HFFc6 (cell line): ENCODE measurements at places on chromosomes 5 and 9. TPM values are rescaled to one million over a fixed set of nuclear protein-coding genes. Genes with fewer than 3 reads are reported as not detected.

The C5orf47 gene
- total RNA-seq, result not detected in 3 replicates

- H3K27me3 ChIP-seq, result no peaks in the 10 kb centered on the region; the same call in none of the 2 replicates
- H3K27ac ChIP-seq, result no peak overlapping the region
- no peak for DNase-seq
- H3K36me3 ChIP-seq, result no peaks in the 10 kb centered on the region
- no peak overlapping the region for H3K4me3 ChIP-seq
Observed at GRCh38 chr9:105912157-105912862, 218.0 kb downstream of the TMEM38B start.

DNA sequence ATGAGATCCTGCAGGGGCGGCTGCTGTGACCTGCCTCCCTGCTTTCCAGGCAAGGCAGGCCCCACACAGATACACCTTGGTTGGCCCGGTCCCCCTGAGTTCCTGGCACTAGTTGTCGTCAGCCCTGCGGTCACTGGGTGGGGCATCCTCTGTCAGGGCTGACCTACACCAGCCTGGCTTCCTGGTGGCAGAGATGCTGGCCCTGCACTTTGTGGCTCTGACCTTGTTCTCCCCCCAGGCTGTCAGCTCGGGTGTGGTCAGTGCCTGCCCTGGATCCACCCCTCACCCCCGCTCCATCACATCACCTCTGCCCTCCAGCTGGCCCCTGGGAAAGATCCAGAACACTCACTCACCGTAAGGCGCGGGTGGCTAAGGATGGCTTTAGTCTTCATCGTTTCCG, 74.1 kb downstream of the PHF2 start:
- peaks cover 5% of the 10 kb centered on the region for H3K36me3 ChIP-seq
- no peaks in the 10 kb centered on the region for H3K4me1 ChIP-seq
- no peak for DNase-seq
- no peak overlapping the region for H3K27ac ChIP-seq
- no peak overlapping the region for H3K4me3 ChIP-seq
- H3K27me3 ChIP-seq, result peaks cover 3% of the 10 kb centered on the region

- H3K36me3 ChIP-seq, result no peaks in the 10 kb centered on the region
- DNase-seq, result no peak
- no peaks in the 10 kb centered on the region for H3K4me1 ChIP-seq
- H3K27ac ChIP-seq, result no peak overlapping the region
- H3K4me3 ChIP-seq, result no peak overlapping the region
- peaks cover 2% of the 10 kb centered on the region for H3K27me3 ChIP-seq
Observed at GRCh38 chr9:123517512-123517911, 161.5 kb downstream of the CRB2 start.

- no peaks in the 10 kb centered on the region; the same call in 1 of the 2 replicates for H3K27me3 ChIP-seq
- DNase-seq, result no peak
- no peak overlapping the region for H3K27ac ChIP-seq
- no peak overlapping the region for H3K4me3 ChIP-seq
Observed at GRCh38 chr9:4799775-4800174, 7.0 kb downstream of the RCL1 start.

The SHISAL2B gene
- total RNA-seq, result not detected in 3 replicates

DNA sequence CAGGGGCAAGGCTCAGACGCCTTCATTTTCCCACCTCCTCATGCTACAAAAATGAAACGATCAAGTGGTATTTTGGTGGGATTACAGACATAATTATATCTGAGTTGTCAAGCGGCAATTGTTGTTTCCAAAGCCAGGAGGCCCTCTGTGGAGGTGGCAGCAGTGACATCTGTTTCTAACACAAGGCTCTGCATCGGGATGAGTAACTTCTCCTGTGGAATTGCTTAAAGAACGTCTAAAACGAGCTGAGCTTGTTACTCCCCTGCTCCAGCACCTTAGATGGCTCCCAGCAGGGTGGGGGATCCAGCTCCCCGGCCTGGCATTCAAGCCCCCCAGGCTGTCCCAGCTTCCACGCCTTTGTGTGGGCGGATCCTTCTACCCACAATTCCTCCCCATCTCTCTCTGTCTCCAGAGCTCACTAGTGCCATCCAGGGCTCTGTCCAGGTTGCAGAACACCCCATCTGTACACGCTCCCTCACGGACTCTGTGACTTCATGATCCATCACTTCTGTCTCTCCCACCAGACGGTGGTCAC, 36.8 kb downstream of the DAB2IP start:
- H3K27ac ChIP-seq, result no peak overlapping the region
- no peak overlapping the region for H3K4me3 ChIP-seq
- H3K36me3 ChIP-seq, result no peaks in the 10 kb centered on the region
- DNase-seq, result no peak
- no peaks in the 10 kb centered on the region; the same call in none of the 2 replicates for H3K27me3 ChIP-seq

- H3K36me3 ChIP-seq, result peaks cover 34% of the 10 kb centered on the region; the same call in 1 of the 2 replicates
- no peak overlapping the region for H3K4me3 ChIP-seq
- H3K4me1 ChIP-seq, result peaks cover 47% of the 10 kb centered on the region
- no peak for DNase-seq
- H3K27me3 ChIP-seq, result peaks cover 23% of the 10 kb centered on the region
Observed at GRCh38 chr9:95096807-95097206, 220.7 kb downstream of the FANCC start.

DNA sequence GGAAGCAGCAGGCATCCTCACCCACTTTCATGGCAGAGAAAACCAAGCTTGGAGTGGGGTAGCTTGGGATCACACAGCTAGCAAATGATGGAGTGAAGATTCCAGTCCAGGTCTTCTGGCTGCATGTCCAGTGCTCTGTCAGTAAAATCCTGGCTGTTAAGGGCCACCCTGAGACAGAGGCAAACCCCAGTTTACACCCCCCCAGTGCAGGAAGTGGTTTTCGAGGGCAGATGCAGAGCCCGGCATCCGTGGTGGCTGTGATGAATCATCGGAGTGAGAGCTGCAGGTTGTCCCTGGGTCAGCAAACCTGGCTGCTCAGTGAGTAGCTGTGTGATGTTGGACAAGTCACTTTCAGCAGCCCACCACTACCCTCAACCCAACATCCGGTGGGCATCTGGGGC, 115.4 kb downstream of the RGS3 start:
- H3K27ac ChIP-seq, result peak overlapping the region; percentile 99
- H3K4me3 ChIP-seq, result peak overlapping the region; percentile 68
- peaks cover 84% of the 10 kb centered on the region for H3K4me1 ChIP-seq
- no peaks in the 10 kb centered on the region; the same call in 1 of the 2 replicates for H3K27me3 ChIP-seq
- DNase-seq, result peak; percentile 97

GRCh38 chr9:91179237-91180138, 182.2 kb downstream of the AUH start:
- H3K27me3 ChIP-seq, result no peaks in the 10 kb centered on the region
- peak overlapping the region; percentile 44 for H3K4me3 ChIP-seq
- peaks cover 40% of the 10 kb centered on the region for H3K4me1 ChIP-seq
- H3K36me3 ChIP-seq, result peaks cover 10% of the 10 kb centered on the region

DNA sequence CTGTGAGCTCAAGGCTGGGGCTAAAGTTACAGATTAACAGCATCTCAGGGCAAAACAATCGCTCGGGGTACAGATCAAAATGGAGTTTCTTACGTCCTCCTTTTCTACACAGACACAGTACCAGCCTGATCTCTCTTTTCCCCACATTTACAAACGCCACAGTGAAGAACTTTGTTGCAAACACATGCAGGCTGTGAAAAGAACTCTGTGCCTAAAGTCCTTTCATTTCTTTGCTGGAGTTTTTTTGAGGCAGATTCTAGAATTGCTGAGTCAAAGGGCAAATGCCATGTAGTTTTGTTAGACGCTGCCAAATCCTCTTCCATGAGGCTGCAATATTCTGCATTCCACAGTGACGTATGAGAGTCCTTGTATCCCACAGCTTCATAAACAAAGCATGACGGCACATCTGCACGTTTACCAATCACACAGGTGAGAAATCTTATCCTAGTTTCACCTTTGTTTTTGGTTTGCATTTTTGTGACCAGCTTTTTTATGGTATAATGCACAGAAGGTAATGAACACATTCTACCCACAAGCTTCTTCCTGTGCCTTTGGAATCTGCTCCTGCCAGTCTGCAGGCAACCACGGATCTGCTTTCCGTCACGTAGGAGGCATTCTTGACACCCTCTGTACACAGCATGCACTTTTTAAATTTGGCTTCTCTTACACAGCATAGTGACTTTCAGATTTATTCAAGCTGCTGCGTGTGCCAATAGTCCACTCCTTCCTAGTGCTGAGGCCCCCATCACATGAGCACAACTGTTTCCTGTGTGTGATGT, 44.6 kb upstream of the LPCAT1 start:
- peaks cover 6% of the 10 kb centered on the region for H3K36me3 ChIP-seq
- peak overlapping the region; percentile 60 for H3K4me3 ChIP-seq
- H3K27me3 ChIP-seq, result no peaks in the 10 kb centered on the region; the same call in 1 of the 2 replicates
- peak; percentile 87 for DNase-seq
- H3K27ac ChIP-seq, result peak overlapping the region; percentile 88

DNA sequence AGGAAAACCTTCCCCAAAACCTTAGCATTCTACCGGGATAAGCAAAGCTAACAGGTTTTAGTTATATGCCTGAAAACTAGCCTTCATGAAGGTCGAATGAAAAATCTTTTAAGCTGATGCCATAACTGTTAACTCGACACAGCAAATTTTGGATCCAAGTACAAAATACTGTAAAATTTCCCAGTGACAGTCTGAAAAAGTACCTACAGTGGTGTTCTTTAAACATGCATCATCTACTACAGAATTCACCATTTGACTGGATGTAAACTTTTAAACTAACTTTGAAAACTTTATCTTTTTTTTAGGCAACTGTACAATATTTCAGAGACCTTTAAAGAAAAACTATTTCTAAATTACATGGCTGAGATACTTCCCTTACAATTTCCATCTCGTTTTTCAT, 791 bp downstream of the RAPGEF6 start:
- peaks cover 20% of the 10 kb centered on the region for H3K4me1 ChIP-seq
- DNase-seq, result no peak
- H3K27me3 ChIP-seq, result peaks cover 7% of the 10 kb centered on the region
- peak overlapping the region; percentile 99 for H3K27ac ChIP-seq
- H3K4me3 ChIP-seq, result peak overlapping the region; percentile 96

The CDKN2B-AS1 gene
- total RNA-seq, result 0.92 to 1.4 TPM (median 1.0 TPM) in 3 replicates

The MCIDAS gene
- total RNA-seq, result not detected in 3 replicates

The WWC1 gene
- 3.5 and 7.2 TPM in 2 replicates for total RNA-seq

The PCDHGA12 gene
- 7.9 to 19.2 TPM (median 8.2 TPM) in 3 replicates for total RNA-seq

DNA sequence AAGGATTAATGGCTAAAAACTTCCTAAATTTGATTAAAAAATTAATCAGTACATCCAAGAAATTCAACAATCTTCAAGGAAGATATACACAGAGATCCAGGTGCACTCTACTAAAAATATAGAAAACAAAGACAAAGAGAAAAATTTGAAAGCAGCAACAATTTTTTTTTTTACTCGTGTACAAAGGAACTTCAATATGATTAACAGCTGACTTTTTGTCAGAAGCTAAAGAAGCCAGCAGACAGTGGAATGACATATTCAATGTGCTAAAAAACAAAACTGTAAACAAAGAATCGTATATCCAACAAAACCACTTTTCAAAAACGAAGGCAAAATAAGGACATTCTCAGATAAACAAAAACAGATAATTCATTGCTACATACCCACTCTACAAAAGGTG, 234.6 kb downstream of the FSTL4 start:
- no peaks in the 10 kb centered on the region; the same call in 1 of the 2 replicates for H3K4me1 ChIP-seq
- H3K27ac ChIP-seq, result no peak overlapping the region
- DNase-seq, result no peak
- peaks cover 12% of the 10 kb centered on the region for H3K36me3 ChIP-seq

- H3K27ac ChIP-seq, result no peak overlapping the region
- no peaks in the 10 kb centered on the region for H3K36me3 ChIP-seq
- DNase-seq, result no peak
- H3K27me3 ChIP-seq, result peaks cover 44% of the 10 kb centered on the region
- H3K4me3 ChIP-seq, result no peak overlapping the region
Observed at GRCh38 chr9:37730839-37731238, 22.8 kb upstream of the TRMT10B start.

The RRAGA gene
- 143 to 156 TPM (median 147 TPM) in 3 replicates for total RNA-seq

DNA sequence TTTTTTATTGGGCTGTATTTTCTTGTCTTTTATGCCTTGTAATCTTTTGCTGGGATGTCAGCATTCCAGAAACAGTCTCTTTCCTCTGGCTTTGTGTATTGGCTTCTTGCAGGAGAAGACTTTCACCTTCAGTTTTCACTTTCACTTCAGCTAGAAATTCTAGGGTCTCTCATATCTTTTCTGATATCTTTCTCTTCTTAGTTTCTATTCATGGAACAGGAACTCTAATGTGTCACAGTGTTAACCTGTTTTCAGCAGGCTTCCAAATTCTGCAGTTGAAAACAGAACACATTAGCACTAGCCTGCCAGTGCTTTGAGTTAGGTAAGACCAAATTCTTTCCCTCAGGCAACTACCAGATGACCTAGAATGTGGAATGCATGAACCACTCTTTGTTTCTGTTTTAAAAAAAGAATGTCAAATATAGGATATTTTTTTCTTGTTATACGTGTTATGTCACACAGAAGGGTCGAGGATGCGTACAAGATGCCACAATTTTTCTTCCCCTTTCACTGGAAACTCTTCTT, 164.7 kb downstream of the TUSC1 start:
- no peak for DNase-seq
- H3K27ac ChIP-seq, result no peak overlapping the region
- H3K4me3 ChIP-seq, result no peak overlapping the region
- no peaks in the 10 kb centered on the region for H3K4me1 ChIP-seq

GRCh38 chr9:16314476-16314875, 556.0 kb downstream of the BNC2 start:
- peaks cover 15% of the 10 kb centered on the region for H3K27me3 ChIP-seq
- no peak overlapping the region for H3K27ac ChIP-seq
- H3K36me3 ChIP-seq, result no peaks in the 10 kb centered on the region

The INSL6 gene
- not detected in 3 replicates for total RNA-seq

The GRIN1 gene
- total RNA-seq, result 0.18 to 0.40 TPM in 2 of 3 replicates, not detected in the other

DNA sequence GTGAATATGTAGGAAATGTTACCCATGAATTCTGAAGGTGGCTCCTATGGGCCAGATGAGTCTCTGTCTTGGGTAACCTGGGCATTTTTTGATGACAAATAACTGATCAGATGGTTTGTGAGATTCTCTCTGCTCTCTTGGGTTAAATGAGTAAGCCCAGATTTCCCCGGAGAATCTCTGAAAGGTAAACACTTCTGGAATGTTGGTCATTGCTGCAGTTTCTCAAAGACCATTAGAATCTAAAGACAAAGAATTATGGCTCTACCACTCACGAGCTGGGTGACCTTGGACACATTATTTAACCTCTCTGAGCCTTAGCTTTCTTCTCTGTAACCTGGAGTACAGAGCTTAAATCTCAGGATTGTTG, 191.2 kb downstream of the DAB2IP start:
- peaks cover 9% of the 10 kb centered on the region; the same call in 1 of the 2 replicates for H3K36me3 ChIP-seq
- no peaks in the 10 kb centered on the region for H3K27me3 ChIP-seq
- DNase-seq, result peak; percentile 71
- H3K27ac ChIP-seq, result peak overlapping the region; percentile 85
- peaks cover 33% of the 10 kb centered on the region for H3K4me1 ChIP-seq

GRCh38 chr9:124137944-124138335, 119.8 kb upstream of the NEK6 start:
- H3K36me3 ChIP-seq, result no peaks in the 10 kb centered on the region
- no peak for DNase-seq
- no peak overlapping the region for H3K27ac ChIP-seq
